Stimulated activated CD8-positive, alpha-beta memory T cell treated with anti-CD3 and anti-CD28 coated beads, Interleukin-15, amount 100 ng/mL, for 48 hours (primary cell): ENCODE measurements at places on chromosomes 12 and 14.

DNA sequence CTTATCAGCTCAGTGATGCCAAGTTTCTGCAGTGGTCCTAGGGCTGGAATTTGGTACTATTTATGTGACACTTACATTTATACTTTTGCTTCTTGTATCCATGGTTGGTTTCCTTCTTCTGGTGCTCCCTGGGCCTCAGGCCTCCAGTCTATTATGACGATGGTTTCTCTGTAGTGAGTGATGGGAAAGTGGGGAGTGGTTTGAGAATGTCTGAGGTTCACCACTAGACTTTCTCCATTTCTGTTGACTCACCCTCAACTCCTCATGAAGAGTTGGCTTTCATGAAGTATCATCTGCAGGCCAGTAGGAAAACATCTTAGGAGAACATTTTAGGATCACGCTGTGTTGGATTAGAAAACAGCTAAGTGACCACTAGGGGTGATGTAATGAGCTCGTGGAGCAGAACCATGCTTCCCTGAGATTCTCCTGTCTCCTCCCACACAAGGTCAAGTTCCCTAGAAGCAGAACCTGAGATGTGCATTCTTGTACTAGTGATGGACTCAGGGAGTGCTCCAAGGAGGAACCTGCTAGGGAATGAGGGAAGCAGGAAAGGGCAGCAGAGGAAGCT, 32.1 kb downstream of the RPH3A start:
- DNase-seq: no peak

DNA sequence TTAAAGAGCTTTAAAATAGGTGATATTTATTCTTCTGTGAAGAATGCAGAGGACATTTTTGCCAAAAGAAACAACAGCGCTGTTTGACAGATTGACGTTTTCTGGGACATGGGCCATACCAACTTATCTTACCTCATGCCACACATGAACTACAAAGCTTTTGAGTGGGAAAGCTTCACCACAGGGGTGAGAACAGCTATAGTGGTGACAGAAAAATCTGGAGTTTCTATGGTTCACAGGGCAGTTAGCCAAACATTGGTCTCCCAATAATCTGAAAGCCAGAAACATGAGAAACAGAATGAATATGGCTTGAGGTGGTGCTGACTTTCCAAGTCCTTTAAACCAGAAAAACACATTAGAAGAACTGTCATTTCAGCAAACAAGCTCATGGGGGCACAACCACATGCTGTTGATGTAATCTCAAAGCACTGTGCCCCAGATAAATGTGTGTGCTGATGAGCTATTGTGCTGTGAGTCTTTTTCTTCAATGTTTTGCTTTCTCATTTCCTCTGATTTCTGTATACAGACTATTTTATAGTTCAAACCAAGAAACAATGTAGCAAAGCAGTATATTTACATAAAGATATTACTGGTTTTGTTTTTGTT, 905.4 kb downstream of the SLC16A7 start:
- DNase-seq: no peak

GRCh38 chr14:104445086-104445485, 134.5 kb upstream of the C14orf180 start:
- no peak for DNase-seq

DNA sequence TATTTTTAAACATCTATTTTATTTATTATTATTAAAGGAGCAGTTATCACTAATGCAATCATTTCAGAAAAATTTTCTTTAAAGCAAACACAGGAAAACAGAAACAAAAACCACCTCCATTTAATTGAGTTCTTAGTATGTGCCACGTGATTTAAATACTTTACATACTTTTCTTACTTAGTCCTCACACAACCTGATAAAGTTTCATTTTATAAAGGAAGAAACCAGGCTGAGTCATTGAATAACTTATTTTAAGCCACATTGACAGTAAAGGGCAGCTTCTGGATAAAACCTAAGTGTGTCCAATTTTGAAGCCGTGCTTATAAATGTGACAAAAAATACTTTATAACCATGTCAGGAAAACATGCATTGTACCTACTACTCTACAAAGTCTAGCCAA, 57.1 kb upstream of the PCED1B start:
- DNase-seq: no peak

GRCh38 chr12:49903700-49904423, at the start of gene FAIM2:
FAIM2 (minus strand) TSS chr12:49903900; CDS start chr12:49903792, 108 bp downstream.
- no peak for DNase-seq

DNA sequence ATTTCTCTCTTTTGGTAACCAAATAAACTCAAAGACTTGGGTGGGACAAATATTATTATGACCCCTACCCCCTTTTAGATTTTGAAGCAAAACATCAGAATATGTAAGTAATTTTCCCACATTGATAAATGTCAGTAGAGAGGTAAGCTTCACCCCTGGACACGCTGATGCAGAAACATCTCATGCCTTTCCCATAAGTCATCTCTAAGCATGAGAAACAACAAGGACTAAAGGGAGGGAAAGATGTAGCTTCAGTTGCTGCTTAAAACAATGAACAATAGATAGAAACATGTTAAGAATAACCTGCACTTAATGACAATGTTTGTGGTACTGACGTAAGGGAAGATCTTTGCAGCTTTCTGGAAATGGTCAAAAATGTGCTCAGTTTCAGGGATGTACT, 56.3 kb upstream of the SLC8A3 start:
- no peak for DNase-seq
